ENCODE measurements at places on chromosomes 5 and 9. TPM values are rescaled to one million over a fixed set of nuclear protein-coding genes. Genes with fewer than 3 reads are reported as not detected.

DNA sequence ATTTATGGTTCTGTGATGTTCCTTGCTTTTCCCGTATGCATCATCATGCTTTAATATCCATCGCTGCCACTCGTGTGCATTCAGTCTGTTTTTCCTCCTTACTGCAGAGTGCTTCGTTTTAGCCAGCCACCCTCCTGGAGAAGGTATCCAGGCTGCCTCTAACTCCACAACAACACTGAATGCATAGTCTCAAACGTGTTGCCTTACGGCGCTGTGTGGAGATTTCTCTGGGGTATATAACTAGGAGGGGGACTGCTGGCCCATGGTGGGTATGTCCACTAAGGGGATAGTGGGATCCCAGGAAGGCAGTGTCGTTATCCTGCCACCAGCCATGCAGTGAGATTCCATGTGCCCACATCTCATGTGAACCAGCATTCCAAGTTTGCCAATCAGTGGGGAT, 16.4 kb downstream of the BTNL9 start:
- no peaks in the 10 kb centered on the region for H3K36me3 ChIP-seq
- H3K27me3 ChIP-seq: no peaks in the 10 kb centered on the region
- H3K4me3 ChIP-seq: no peak overlapping the region
- H3K4me1 ChIP-seq: peaks cover 3% of the 10 kb centered on the region

DNA sequence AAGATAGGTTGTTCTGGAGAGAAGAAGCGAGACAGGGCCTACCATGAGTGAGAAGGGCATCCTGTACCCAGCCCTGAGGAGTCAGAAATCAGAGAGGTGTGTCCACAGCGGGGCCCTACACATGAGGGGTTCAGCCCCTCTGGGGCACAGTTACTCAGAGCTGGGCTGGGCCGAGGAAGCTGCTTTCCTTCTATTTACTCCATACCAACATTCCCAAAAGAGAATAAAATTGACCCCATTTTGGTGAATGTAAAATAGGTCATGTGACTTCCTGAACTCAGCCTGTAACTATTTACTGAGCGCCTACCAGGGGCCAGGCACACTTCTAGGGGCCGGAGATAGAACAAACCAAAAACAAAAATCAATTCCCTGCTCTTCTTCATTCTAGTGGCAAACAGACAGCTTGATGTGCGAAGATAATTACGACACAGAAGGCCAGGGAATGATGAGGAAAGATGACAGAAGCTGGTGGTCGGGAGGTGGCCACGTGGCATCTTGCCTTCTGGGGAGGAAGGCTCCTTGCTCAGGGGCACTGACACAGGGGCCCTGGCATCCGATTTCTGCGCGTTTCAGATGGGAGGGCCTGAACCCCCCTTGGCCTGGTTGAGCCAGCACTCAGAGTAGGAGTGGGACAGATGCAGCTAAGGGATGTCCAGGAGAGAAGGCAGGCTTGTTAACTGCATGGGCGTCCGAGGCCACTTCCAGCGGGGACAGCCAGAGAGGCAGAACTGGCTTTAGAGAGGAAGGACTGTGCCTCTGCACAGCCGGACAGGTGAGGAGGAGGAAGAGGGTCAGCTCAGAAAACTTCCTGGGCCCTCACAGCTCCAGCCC, 121.8 kb downstream of the NSG2 start:
- no peak overlapping the region for H3K4me3 ChIP-seq
- no peak overlapping the region for H3K27ac ChIP-seq
- no peaks in the 10 kb centered on the region for H3K36me3 ChIP-seq

GRCh38 chr5:97006454-97007060, 70.7 kb downstream of the LNPEP start:
- no peaks in the 10 kb centered on the region for H3K4me1 ChIP-seq
- no peaks in the 10 kb centered on the region for H3K36me3 ChIP-seq
- H3K27me3 ChIP-seq: no peaks in the 10 kb centered on the region

DNA sequence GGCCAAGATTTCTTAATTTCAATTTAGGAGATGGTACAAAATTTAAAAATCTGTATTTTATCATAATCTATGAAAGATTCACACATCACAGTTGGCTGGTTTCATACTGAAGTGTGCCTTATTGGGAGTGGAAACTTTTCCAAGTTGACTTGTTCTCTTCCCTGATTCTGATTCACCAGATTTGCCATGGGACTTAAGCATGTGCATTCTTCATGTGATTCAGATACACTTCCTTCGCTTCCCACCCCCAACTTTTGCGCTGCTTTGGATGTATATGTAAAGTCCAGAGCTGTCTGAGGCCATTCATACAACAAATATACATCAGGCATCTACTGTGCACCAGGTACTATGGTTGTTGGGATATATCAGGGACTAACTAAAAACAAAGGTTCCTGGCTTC, 34.4 kb downstream of the CPEB4 start:
- peaks cover 19% of the 10 kb centered on the region for H3K4me1 ChIP-seq
- no peak overlapping the region for H3K4me3 ChIP-seq
- H3K27ac ChIP-seq: no peak overlapping the region
- DNase-seq: no peak

- DNase-seq: no peak
- H3K4me3 ChIP-seq: no peak overlapping the region
- peaks cover 30% of the 10 kb centered on the region for H3K27me3 ChIP-seq
- H3K36me3 ChIP-seq: no peaks in the 10 kb centered on the region
- H3K27ac ChIP-seq: no peak overlapping the region
Measured at GRCh38 chr9:113139225-113139829, 11.5 kb upstream of the SLC31A2 start.

DNA sequence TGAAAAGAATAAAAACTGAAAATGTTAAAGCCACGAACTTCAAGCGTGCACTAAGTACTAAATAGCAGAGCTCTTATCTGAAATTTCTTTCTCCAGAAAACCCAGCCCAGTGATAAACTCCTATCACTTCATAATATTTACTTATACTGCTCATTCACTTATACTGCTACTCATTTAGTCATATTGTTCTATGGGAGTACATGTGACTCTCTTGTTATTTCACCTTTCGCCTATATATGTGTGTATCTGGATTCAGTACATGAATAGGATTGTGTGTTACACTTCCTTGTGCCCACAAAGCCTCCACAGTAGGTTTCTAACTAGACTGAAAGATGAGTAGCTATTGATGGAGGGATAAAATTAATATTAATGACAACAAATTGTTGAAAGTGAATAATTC, 526.8 kb upstream of the GRAMD2B start:
- no peak for DNase-seq
- H3K27me3 ChIP-seq: no peaks in the 10 kb centered on the region
- H3K4me1 ChIP-seq: no peaks in the 10 kb centered on the region
- H3K27ac ChIP-seq: no peak overlapping the region
- no peaks in the 10 kb centered on the region for H3K36me3 ChIP-seq

- DNase-seq: no peak
- H3K27ac ChIP-seq: no peak overlapping the region
- H3K4me3 ChIP-seq: no peak overlapping the region
- H3K27me3 ChIP-seq: peaks cover 52% of the 10 kb centered on the region
Measured at GRCh38 chr5:170518277-170518676, 14.5 kb downstream of the KCNIP1 start.

DNA sequence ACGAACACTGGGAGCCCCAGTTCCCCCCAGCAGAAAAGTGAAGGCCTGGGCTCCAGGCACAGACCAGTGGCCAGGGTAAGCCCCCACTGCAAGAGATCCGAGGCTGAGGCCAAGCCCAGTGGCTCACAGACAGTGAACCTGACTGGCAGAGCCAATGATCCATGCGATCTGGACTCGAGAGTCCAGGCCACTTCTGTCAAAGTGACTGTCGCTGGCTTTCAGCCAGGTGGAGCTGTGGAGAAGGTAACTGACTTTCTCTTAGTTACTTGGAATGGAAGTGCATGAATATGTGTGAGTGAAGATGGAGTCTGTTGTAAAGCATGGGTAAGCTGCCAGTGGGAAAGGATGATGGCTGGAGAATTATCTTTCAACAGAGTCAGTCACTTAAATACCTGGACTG, 99.7 kb downstream of the GOLPH3 start:
- H3K27ac ChIP-seq: no peak overlapping the region
- no peaks in the 10 kb centered on the region for H3K4me1 ChIP-seq
- no peak overlapping the region for H3K4me3 ChIP-seq
- no peaks in the 10 kb centered on the region for H3K27me3 ChIP-seq
- no peaks in the 10 kb centered on the region for H3K36me3 ChIP-seq

- no peaks in the 10 kb centered on the region for H3K27me3 ChIP-seq
- peaks cover 24% of the 10 kb centered on the region for H3K36me3 ChIP-seq
- H3K27ac ChIP-seq: no peak overlapping the region
- no peak overlapping the region for H3K4me3 ChIP-seq
Measured at GRCh38 chr5:132483661-132484390, 6.7 kb downstream of the IRF1 start.

GRCh38 chr5:171667341-171668096, 118.1 kb upstream of the SMIM23 start:
- no peak for DNase-seq
- peaks cover 3% of the 10 kb centered on the region for H3K4me1 ChIP-seq
- peak overlapping the region; percentile 21 for H3K27ac ChIP-seq

GRCh38 chr9:6782981-6783380, 25.2 kb downstream of the KDM4C start:
- peaks cover 10% of the 10 kb centered on the region for H3K4me1 ChIP-seq
- H3K36me3 ChIP-seq: no peaks in the 10 kb centered on the region
- H3K4me3 ChIP-seq: no peak overlapping the region
- no peak for DNase-seq
- no peak overlapping the region for H3K27ac ChIP-seq

DNA sequence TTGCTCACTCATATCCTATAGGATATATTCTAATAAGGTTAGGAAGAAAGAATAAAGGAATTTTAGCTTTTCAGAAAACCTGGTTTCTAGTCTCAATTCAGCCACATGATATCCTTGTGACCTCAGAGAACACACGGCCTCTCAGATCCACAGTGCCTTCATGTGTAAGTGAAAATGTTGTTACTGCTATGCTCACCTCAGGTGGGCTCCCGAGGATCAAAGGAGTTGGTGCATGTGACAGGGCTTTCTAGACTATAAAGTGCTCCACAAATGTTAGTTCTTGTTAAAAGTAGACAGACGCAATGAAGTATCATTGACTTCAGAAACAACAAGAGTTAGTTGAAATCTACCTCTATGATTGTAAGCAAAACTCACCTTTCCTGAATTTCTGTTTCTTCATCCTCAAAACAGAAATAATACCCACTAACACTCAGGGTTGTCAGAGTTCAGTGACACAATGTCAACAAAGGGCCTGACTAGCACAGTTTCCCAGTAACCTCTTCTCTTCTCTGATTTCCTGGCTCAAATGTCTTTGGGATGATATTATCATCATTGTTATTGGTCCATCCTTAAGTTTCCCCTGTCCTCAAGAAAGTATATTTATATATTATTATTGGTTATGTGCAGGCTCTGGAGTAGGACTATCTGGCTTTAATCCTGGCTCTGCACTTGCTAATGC, 36.0 kb upstream of the MAN2A1 start:
- H3K4me3 ChIP-seq: no peak overlapping the region
- no peaks in the 10 kb centered on the region for H3K36me3 ChIP-seq
- H3K4me1 ChIP-seq: no peaks in the 10 kb centered on the region
- no peaks in the 10 kb centered on the region for H3K27me3 ChIP-seq
- no peak for DNase-seq

- H3K36me3 ChIP-seq: no peaks in the 10 kb centered on the region
- H3K27me3 ChIP-seq: peaks cover 15% of the 10 kb centered on the region
- no peak overlapping the region for H3K4me3 ChIP-seq
- no peak overlapping the region for H3K27ac ChIP-seq
- no peak for DNase-seq
Measured at GRCh38 chr5:80318212-80318611, 1.6 kb upstream of the SPZ1 start.

GRCh38 chr5:115584501-115584900, 17.8 kb downstream of the TICAM2 start:
- no peak overlapping the region for H3K4me3 ChIP-seq
- DNase-seq: no peak
- no peak overlapping the region for H3K27ac ChIP-seq
- no peaks in the 10 kb centered on the region for H3K27me3 ChIP-seq
- H3K4me1 ChIP-seq: peaks cover 4% of the 10 kb centered on the region

- peaks cover 18% of the 10 kb centered on the region for H3K4me1 ChIP-seq
- DNase-seq: no peak
- H3K36me3 ChIP-seq: no peaks in the 10 kb centered on the region
- H3K27ac ChIP-seq: no peak overlapping the region
- H3K4me3 ChIP-seq: no peak overlapping the region
Measured at GRCh38 chr9:124285903-124286291, 28.1 kb downstream of the NEK6 start.

- H3K36me3 ChIP-seq: no peaks in the 10 kb centered on the region
- H3K4me1 ChIP-seq: no peaks in the 10 kb centered on the region
- no peaks in the 10 kb centered on the region for H3K27me3 ChIP-seq
- no peak overlapping the region for H3K4me3 ChIP-seq
- DNase-seq: no peak
- no peak overlapping the region for H3K27ac ChIP-seq
Measured at GRCh38 chr5:78547731-78548615, 100.6 kb downstream of the LHFPL2 start.

DNA sequence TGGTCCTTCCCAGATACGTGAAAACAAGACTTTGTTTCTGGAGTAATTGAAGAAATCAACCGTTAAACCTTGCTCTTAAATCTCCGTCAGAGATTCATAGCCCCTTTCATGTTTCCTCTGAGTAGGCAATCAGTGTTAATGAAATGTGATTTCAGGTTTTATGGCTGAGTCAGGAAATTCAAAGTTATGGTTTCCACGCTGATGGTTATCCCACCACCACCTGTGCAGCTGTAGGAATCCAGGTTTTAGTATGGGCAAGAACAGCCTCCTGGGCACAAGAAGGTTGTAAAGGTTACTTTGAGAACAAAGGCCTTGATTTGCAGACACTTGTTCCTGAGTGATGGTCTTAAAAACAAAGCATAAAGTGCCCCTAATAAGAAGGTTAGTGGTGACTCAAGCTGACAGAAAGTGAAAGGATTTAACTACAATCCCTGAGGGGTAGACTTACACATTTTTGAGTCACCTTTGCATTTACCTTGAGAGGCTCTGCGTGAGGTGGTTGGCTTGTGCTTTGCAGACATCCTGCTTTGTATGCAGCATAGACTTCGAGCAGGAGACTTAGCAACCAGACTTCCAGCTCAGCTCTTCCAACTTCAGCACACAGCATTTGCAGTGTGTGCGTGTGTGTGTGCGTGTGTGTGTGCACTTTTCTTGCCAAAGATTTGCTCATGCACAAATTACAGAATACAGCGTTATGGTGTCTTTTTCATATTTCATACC, 159.6 kb downstream of the TLE4 start:
- H3K4me1 ChIP-seq: no peaks in the 10 kb centered on the region
- no peaks in the 10 kb centered on the region for H3K27me3 ChIP-seq
- no peak overlapping the region for H3K4me3 ChIP-seq
- H3K27ac ChIP-seq: no peak overlapping the region

DNA sequence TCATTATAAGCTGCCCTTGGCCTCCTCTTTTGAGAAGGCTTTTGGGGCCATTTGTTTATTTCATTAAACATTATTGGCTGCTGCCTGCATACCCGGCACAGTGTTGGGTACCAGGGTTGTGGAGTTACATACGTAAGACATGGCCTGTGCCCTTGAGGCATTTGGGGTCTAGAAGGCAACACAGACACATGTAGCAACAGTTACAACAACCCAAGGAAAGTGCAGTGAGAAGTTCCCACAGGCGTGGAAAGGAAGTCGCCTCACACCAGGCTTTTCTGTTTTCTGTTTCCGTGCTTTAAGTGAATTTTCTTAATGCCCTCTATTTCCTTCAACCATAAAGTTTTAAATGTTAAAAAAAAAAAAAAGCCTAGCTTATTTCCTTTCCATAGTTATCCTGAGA, 47.4 kb downstream of the GALNT10 start:
- no peaks in the 10 kb centered on the region for H3K36me3 ChIP-seq
- H3K27ac ChIP-seq: no peak overlapping the region
- DNase-seq: no peak
- H3K4me1 ChIP-seq: no peaks in the 10 kb centered on the region
- no peaks in the 10 kb centered on the region for H3K27me3 ChIP-seq
- no peak overlapping the region for H3K4me3 ChIP-seq

Gene PCDHGA7
- total RNA-seq: not detected

Gene AFF4
- total RNA-seq: 38.6 TPM

Gene AGXT2
- not detected for total RNA-seq

Gene PCDHB9
- 0.07 TPM for total RNA-seq

Gene PCDHGB1
- total RNA-seq: 0.15 TPM

Gene C7
- 0.74 TPM for total RNA-seq

Gene TMEM252
- not detected for total RNA-seq

Gene GIN1
- total RNA-seq: 11.0 TPM
